NCI-H1417 (cell line): ENCODE measurements at places on chromosomes 16 and 17.

DNA sequence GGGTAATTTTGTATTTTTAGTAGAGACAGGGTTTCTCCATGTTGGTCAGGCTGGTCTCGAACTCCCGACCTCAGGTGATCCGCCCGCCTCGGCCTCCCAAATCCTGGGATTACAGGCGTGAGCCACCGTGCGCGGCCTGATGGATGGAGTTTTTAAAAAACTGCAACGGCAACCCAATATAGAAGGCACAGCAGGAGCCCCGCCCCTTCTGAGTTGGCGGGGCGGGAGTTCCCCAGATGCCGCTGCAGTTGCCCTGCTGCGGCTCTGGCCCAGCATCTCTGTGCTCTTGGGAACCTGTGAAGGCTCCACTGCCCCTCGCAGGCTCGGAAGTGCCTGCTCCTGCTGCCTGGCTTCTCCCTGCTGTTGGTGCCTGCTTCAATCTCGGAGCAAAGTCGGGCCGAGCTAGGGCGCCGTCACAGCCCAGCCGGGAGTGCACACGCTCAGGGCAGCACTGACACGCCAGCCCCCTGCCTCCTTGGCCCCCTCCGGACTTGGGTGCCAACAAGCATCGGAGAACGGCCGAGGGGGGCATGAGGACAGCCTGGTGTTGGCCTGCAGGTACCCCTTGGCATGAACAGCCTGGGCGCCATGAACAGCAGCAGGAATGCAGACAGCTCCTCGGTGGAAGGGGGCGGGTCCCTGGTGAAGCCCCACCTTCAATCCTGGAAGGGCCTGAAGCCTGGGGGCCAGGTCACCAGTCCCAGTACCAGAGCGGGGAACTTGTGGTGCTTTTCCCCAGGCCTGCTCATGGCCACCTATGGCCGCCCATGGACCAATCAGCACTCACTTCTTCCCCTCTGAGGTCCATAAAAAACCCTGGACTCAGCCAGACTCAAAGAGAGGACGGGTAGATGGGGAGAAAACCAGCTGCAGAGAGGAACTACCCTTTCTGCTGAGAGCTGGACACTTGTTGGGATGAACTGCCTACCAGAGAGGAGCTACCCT is 2.3 kb upstream of the NT5M start:
- DNase-seq, result no peak

DNA sequence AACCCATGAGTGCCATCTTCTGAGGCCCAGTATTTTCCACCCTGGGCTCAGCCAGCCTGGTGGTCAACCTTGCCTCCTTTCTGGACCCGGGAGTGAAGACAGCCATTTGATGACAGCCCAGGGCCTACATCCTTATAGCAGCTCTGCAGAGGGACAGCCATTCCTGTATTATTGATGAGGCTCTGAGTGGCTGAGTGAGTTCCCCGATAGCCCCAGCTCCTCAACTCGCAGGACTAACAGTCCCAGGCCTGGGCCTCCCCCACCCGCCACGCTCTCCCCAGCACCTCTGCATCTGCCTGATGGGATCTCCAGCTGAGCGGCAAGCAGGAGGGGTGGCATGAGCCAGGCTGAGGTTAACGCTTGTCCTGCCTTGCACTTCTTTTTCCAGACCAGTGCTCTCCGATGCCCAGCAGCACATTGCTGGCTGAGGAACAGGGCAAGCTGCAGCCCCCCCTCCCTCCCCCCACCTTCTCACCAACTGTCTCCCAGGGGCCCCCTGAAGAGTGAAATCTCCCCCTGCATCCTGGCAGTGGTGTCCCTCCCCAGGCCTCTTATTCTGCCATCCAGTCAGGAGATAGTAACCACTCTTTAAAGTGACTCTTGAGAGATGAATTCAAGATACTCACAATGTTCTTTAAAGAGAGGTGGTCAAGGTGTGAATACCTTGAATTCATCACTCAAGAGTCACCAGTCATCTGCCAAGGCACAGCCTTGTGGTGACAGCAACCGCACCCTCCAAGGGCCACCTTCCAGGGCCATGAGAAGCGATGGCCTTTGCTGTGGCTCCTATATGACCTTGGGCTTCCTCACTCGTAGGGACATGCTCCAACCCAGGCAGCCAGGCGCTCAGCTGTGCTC is 23.5 kb downstream of the CACNG5 start:
- no peak for DNase-seq

DNA sequence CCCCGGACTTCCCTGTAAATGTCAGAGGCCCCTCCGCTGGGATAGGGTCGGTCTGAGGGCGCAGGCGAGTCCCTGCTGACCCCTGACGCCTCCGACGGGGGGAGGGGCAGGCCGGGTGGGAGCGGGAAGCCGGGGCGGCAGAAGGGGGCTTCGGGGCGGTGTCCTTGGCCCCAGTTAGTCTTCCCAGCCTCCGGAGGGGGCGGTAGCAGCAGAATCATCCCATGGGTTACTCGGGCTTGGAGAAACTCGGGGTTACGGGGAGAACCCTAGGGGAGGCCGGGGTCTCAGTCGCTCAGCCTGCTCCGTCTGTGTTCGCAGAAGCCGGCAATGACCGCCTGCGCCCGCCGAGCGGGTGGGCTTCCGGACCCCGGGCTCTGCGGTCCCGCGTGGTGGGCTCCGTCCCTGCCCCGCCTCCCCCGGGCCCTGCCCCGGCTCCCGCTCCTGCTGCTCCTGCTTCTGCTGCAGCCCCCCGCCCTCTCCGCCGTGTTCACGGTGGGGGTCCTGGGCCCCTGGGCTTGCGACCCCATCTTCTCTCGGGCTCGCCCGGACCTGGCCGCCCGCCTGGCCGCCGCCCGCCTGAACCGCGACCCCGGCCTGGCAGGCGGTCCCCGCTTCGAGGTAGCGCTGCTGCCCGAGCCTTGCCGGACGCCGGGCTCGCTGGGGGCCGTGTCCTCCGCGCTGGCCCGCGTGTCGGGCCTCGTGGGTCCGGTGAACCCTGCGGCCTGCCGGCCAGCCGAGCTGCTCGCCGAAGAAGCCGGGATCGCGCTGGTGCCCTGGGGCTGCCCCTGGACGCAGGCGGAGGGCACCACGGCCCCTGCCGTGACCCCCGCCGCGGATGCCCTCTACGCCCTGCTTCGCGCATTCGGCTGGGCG is 542 bp downstream of the GUCY2D start:
- DNase-seq, result no peak

- DNase-seq, result no peak
Measured at GRCh38 chr17:43588664-43589435, 42.7 kb upstream of the ETV4 start.

- peak; percentile 1 for DNase-seq
Measured at GRCh38 chr16:14378131-14378551, 251.9 kb downstream of the PARN start.

DNA sequence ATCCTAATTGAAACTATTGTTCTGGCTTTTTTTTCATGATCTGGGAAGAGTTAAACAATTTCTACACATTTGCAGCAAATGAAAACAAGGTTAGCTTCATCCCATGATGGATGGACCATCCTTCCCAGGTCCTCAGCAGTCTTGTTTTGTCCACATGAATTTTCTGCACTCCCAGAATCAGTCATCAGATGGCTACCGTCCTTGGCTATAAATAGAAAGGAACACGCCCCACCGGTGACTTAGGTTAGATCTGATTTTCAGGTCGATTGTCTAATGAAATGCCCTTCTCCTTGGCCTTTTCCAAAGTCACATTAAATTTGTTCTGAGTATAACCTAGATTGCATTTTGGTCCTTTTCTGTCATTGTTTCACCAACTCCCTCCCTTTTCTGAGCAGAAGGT is 41.4 kb upstream of the NOL11 start:
- DNase-seq, result no peak

GRCh38 chr17:61416540-61417363 is 17.1 kb downstream of the TBX2 start:
- peak; percentile 88 for DNase-seq

GRCh38 chr16:716768-717325 is 1.9 kb downstream of the METRN start:
- DNase-seq, result no peak

- DNase-seq, result no peak
Measured at GRCh38 chr16:19872935-19873334, 11.7 kb downstream of the GPRC5B start.

DNA sequence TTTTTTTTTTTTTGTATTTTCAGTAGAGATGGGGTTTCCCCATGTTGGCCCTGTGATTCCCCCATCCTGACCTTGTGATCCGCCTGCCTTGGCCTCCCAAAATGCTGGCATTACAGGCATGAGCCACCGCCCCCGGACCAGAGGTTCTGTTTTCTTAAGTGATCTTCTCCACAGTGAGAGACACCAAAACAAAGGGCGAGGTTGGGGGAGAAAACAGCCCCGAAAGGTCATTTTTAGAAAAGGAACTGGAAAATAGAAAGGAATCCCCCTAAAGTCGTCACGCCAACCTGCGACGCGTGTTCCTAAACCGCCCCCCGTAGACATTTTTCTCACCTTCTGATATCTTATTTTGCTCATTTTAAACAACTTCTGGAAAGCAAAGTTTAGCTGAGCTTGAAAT is 6.1 kb upstream of the AXIN2 start:
- no peak for DNase-seq

DNA sequence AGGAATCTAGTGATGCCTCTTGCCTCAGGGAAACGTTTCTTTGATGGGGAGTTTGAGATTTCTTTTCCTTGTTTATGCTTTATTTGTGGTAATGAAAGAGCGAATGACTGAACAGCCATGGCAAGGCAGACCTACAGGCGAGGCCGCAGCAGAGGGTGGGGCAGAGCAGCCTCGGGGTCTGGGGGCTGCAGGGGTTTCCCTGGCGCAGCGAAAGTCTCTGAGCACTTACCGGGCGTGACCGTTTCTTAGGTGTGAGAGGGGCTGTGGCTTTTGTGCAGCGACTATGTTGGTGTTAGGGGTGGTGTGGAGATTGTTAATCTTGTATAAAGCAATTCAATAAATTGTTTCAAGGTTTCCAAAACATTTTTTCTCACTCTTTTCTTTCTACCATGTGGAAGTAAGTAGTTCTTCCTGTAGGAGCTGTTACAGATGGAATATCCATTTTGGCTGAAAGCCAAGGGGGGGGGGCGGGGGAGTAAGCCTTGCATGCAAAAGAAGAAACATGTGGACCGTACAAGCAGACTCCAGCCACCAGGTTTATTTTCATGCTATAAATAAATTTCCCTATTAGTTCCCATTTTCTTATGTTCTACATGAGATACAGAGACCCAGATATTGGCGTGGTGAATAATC is 34.8 kb downstream of the UBN1 start:
- no peak for DNase-seq

DNA sequence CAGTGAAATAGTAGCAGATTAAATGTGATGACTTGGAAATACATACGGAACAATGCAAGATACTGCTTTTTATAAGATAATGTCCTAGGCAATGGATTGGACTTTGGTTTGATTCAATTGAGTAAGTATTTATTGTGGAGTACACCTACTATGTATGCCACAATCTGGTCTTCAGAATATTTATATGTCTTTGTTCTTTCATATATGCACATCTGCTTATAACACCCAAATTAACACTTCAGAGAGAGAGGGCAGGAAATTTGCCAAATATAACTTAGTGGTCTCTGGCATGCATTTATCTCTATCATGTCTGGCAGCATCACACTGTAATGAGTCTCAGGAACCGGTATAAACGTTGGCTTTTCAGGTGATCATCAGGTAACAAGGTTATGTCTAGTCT is 16.9 kb downstream of the RPGRIP1L start:
- DNase-seq, result no peak

GRCh38 chr16:12059216-12059769 is 82.8 kb downstream of the SNX29 start:
- no peak for DNase-seq

DNA sequence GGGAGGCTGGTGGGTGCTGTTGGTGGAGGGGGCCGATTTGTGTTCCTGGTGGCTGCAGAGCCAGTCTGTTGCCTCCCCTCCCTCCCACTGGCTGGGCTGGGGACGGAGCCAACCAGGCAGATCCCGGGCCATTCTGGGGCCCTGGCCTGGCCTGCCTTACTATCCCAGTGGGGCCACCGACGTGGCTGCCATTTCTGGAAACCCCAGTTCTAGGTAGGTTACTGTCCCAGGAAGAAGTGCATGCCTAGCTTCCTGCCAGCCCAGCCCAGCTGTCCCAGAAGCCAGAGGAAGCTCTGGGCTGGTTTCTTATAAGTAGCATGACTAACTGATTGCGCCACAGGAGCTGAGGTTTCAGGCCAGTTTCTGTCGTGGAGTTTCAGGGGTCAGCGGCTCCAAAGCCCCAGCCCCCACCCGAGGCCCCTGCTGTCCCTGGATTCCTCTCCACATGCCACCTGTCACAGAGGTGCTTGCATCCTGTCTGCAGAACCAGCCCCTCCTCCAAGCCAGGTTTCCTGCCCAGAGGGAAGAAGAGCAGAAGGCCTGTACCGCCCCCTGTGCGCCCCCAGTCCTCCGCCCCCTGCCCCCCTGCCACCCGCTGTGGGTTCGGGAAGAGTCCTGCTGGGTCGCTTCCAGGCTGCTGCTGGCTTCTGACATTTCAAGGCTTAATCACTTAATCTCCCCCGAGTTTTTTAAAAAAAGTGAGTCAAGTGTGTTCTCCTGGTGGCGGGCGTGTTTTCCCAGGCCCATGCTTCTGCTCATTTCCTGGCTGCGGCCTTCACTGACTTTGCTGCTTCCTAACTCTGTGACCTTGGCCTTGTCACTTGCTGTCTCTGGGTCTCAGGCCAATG is 13.2 kb downstream of the IL4R start:
- DNase-seq, result peak; percentile 6

- DNase-seq, result no peak
Measured at GRCh38 chr17:39719563-39720355, 10.6 kb downstream of the MIEN1 start.

DNA sequence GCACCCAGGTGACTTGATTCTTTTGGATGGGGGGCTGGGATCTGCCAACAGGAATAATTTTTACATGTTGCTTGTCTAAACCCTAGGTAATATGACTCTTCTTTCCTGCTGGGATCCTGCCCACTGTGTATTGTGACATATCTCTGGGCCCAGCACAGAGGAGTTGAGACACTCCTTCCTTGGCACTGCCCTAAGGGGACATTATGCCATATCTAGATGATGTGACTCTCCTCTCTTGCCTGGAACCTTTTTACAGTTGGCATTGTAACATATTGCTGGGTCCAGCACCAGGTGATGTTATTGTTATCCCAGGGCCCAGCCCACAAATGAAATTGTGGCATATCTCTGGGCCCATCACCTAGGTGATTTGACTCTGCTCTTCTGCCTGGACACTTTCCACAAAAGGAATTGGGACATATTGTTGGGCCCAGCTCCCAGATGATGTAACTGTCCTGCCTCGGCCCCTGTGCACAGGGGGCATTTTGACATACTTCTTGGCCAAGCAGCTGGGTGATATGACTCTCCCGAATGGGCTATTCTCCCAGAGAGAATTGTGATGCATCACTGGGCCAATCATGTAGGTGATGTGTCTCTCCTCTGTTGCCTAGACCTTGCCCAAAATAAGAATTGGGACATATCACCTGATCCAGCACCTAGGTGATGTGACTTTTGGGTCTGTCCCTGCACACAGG is 1837.7 kb downstream of the TP53TG3F start:
- DNase-seq, result no peak

DNA sequence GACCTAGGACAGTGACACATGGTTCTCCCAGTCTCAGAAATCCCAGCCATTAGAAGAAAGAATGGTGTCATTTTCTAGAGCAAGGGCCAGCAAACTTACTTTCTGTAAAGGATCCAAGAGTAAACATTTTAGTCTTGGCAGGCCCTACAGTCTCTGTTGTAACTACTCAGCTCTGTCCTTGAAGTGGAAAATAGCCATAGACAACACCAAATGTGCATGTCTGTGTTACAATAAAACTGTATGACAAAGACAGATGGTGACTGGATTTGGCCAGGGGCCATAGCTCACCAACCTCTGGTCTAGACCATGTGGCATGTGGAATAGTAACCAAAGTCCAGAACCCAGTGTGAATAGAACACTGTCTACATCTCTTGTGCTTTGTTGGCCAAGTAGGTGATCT is 286.5 kb downstream of the HS3ST4 start:
- DNase-seq, result peak; percentile 2

- DNase-seq, result no peak
Measured at GRCh38 chr17:10556301-10557005, 7.0 kb upstream of the MYH2 start.

GRCh38 chr16:50268352-50268751 is 2.0 kb downstream of the ADCY7 start:
- no peak for DNase-seq
